Heart left ventricle (tissue), 16 donors: ENCODE measurements at places on chromosomes 6 and 20.

GRCh38 chr6:32975886-32976285, 7.5 kb downstream of the BRD2 start:
- no peak for DNase-seq

DNA sequence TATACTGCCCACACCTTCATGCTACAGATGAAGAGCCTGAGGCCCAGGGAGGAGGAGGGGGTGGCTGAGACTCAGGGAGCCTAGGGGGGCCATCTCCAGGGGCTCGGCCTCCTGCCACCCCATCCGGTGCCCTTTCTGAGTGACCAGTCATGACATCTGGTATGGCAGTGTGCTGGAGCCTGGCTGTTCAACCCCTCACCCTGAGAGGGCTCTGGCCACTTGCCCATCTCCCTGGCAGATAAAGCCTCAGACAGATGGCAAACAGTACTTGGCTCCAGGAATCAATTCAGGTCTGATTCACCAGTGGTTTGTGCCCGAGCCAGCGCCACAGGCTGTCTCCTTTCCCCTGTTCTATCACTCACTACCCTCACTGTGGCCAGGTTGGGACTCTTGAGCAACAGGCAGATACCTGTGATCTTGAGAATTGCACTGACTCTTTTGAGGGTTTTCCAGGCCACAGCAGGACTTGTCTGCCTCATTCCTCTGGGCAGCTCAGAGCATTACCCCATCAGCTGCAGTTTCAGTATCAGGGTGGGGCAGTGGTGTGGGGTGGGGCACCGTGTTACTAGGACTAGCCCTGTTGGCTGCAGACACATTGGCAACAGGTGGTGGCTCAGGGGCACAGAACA, 22.8 kb downstream of the SRSF3 start:
- DNase-seq, result no peak

DNA sequence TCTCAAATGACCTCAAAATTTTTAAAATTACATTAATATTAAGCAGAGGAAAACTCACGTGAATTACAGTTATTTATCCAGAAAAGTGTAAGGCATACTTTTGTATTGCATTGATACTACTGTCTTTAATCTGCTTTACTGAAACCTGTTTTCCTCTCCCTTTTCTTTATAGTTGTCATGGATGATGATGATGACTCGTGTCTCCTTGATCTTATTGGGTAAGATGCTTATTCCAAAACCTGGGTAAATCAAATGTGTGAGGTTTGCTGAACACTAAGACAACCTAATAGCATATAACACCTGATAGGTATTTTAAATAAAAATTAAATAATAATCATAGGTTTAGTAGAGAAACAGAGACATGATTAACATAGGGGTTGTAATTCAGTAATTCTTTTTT, 40.0 kb downstream of the BICRAL start:
- DNase-seq, result no peak

GRCh38 chr6:149717255-149717587, 680 bp downstream of the LATS1 start:
- DNase-seq, result no peak

GRCh38 chr6:27441001-27441400, 31.9 kb downstream of the ZNF184 start:
- no peak for DNase-seq

DNA sequence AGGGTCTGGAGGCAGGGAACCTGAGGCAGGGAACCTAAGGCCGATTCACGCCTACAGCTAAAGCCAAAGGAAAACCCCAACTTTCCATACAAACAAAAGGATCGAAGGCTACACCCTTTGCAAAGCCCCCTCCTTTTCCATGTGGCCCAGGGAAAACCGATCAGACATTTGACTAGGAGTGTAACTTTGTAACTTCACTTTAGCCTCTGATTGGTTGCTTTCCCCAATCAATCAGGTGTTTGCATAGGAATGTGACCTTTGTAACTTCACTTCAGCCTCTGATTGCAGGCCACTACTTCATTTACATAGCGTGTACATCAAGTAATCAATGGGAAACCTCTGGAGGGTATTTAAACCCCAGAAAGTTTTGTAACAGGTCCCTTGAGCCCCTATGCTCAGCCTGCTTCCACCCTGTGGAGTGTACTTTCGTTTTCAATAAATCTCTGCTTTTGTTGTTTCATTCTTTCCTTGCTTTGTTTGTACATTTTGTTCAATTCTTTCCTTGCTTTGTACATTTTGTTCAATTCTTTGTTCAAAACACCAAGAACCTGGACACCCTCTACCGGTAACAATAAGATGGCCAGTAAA, 43.3 kb downstream of the CHD6 start:
- DNase-seq, result no peak
